Activated naive CD4-positive, alpha-beta T cell treated with anti-CD3 and anti-CD28 coated beads, Interleukin-2, amount 50 U/mL, for 72 hours (primary cell): ENCODE measurements at places on chromosomes 16 and 17. TPM values are rescaled to one million over a fixed set of nuclear protein-coding genes. Genes with fewer than 3 reads are reported as not detected.

The CLEC18A gene
- 1.8 TPM for total RNA-seq

The ZG16 gene
- not detected for total RNA-seq

DNA sequence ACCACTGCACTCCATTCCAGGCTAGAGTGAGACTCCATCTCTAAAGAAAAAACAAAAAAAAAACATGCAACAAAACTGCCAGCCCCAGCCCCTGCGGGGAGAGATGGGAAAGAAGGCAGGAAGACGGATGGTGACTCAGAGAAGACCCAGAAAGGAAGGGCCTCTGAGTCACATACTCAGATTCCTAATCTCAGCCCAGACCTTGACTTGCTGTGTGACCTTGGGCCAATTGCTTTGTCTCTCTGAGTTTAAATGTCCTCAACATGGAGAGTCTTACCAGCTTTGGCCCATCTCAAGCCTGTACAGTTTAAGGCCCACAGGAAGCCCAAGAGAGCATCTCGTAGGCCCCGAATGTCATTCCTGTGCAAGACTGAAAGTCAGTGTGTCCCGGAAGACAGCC is 86.5 kb upstream of the LHX1 start:
- no peak for DNase-seq

DNA sequence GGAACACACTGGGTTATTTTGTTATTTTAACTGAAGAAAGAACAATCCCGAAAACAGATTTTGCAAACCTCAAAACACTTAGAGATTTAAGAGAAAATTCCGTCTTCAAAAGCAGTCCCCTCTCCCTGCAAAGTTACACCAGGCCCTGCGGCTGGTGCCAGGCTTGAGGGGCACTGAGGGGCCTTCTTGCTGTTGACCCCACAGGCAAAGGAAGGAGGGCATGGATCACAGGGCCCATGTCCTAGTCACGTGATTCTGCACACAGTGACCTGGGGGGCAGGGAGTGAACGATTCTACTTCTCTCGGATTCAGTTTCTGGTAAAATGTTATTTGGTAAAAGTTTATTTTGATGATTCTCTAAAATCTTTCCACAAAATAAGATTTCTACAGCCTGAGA is 55.3 kb upstream of the FASN start:
- no peak for DNase-seq

GRCh38 chr17:57417956-57418355 is 161.6 kb downstream of the MSI2 start:
- DNase-seq, result no peak

- DNase-seq, result no peak
These were observed 331.8 kb upstream of the XYLT1 start for GRCh38 chr16:17802571-17802970.
